ENCODE measurements at places on chromosomes 16 and 17.

DNA sequence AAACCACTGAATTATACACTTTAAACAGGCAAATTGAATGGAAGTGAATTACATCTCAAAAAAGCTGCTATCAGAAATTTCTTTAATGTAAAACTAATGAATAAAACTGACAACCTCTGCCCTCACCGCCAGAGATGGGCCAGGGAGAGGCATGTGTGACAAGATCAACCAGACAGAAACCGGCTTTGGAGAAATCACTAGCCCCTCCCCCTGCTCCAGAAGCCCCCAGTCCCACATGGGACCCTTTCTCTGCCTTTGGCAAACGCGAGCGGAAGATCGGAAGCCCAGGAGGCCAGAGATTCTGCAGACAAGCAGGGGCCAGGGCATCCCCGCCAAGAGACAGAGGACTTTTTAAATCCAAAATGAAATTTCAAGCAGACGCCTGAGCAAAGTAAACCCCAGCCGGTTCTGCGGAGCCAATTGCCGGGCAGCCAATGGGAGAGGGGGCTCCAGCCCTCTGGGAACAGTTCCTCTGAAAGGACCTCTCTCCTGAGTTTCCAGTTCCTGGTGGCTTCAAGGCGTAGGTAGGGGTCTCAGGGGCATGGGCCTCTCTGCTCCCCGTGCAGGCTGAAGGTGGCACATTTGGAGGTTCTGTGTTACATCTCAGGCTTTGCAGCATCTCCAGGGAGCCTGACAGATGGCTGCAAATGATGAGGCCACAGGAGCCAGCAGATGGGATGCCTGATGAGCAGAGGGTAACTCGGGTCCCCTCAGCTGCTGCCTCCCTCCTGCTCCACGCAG is 118.1 kb downstream of the GSG1L start:
- no peak for DNase-seq

DNA sequence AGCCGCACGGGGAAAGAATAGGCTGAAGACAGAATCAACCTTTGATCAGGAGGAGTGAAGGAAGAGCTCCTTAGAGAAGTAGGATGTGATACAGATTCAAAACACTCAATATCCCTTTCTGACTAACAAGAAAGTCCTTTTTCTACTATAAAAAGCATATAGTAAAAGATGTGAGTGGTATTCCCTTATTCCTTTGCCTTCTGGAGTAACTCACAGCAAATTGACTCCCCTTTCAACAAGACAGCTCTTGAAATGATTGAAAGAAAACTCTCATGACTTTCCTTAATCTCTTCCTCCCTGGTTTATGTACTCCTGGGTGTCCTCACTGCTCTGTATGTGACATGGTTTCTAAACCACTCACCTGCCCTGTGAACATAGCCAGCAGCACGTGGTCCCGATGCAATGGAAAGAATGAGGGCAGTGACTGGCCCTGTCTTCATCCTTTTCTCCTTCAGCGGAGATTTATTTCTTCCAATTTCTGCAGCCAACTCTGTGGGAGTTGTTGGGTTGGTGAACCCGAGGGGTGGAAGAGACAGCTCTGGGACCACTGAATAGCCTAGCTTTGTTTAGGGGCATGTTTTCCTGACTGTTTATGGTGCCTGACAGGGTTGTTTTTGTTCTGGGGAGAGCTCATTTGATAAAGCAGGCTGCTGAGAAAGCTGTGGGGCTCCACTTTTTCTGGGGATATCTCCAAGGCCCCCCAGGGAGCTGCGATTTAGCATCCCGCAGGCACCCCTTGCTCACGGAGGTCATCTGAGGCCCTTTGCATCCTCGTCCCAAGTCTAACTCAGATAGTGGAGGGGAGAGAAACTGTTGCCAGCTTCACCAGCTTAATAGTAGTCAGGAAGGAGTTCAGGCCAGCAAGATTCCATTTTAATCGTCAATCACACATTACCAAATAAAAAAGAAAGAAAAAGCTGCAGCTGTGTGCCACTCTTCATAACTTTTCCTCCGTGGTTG is 46.7 kb downstream of the MAP2K6 start:
- DNase-seq: no peak

DNA sequence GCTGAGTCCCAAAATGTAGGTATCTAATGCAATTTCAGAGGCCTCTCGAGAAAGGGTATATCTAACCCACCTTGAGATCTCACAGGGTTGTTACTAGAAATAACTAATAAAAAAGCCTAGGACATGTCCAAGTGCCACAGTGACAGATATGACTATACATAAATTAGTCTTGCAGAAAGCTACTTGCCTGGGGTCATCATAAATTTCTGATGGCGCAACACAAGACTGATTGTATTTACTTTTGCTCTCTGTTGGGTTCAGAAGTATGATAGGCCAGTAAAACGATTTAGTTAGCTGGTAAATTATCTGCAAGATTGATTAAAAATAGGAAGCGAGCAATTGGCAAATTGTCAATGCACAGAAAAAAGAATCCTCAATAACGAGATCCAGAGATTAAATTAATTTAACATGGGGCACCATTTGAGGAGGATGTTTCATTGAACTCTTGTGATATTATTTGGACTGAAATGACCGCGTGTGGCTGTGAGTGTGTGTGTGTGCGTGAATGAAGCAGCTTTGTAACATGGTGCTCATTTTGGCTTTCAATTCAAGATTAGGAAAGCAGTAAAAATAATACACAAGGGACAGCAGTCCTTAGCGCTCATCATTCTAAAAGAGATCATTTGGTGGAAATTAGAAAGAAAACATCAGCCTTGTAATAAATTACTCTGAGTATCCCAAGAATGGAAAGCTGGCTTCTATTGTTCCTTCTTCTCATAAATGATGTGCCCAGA is 157.4 kb upstream of the ZFHX3 start:
- DNase-seq: no peak

DNA sequence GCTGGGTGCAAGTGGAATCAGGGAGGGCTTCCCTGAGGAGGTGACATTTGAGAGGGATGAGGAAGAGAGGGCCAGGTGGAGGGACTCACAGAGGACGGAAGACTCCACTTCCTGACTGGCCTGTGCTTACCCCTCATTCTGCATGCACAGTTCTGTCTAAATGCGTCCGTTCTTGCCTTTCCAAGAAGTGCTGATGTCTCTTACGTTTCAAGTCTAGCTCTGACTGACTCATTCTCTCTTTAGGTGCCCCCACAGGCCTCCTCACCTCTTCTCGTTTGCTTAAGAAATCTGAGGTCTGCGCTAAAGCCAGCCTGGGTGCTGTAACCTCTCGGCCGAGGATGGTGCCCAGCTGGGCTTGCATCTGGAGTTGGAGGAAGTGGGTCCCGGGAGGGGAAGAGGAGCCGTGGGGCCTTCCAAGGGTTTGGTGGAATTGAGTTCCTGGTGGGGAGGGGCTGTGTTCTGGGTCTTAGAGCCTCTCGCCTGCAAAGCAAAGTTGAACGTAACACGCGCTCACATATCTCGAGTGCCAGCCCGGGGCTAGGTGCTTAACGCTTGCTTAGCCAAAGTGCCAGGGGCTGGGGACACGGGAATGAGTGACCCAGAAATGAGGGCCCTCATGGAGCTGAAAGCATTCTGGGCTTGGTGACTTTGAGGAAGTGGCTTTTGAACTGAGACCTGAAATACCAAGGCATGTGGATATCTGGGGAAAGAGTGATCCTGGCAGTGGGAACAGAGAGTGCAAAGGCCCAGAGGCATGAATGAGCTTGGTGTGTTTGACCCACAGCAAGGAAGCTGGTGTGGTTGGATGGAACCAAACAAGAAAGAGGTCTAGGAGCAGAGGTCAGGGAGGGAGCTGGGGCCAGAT is 4.8 kb downstream of the IL4R start:
- DNase-seq: peak; percentile 33

- DNase-seq: no peak
Observed at GRCh38 chr17:78784352-78784751, 2.3 kb upstream of the CYTH1 start.

GRCh38 chr17:47279062-47279801 is 25.6 kb downstream of the ITGB3 start:
- no peak for DNase-seq

GRCh38 chr16:1878256-1878655 is 6.3 kb upstream of the MEIOB start:
- DNase-seq: no peak

DNA sequence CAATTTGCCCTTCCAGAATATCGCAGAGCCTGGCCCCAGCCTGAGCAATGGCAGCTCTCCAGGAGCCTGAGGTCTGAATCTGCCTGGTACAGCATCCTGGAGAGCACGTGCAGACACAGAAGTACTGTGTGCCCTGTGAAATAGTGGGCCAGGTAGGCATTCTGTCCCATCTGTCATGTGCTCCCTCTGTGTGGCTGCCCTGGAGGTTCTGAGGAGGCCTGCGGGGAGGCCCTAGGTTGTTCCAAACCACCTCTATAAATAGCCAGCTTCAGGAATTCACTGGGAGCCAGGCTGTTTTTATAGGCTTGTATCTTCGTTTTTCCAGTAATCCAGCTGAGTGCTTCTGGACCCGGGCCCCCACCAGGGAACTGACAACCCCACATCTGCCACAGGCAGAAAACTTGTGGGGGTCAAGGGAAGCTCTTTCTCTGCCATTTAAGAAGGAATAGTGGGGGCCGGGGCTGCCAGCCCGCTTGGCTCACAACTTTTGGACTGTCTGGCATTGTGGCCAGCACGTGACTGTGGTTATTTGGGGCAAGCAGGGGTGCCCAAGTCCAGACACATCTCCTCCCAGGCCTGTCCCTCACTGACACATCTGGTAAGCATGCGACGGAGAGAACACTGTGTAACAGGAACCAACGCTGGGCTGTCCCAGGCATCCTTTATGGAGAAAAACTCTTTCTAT is 356.3 kb upstream of the TNRC6C start:
- DNase-seq: no peak

DNA sequence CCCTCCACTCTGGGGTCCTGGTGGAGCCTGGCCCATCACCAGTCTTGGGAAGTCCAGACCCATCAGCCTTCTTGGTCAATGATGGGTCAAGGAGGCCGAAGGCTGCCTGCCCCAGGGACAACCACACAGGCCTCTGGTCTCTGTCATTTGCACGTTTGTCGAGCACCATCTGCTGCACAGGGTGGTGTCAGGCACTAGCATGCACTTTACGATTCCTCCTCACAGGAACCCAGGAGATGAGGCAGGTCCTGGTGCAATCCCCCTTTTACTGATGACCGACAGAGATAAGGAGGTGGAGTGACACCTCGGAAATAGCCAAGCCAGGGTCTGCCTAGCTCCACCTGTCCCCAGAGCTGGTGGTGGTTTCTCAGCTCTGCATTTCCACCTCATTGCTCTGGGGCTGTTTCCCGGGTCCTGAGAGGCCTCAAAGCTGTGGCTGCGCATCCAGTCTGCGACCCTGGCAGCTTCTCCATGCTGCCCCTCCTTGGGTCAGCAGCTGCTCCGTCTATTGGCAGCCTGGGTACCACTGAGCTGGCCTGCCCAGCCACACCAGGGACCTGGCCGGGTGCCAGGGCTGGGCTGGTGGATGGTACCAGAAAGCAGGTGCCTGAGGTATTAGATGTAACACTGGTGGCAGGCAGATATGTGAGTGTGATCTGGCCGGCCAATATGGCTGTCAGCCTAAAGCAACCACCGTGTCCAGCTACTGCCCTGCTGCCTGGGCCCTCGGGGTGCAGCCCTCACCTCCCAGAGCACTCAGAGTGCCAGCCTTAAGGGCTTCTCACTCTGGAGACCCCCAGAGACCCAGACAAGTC is 10.0 kb downstream of the MMP15 start:
- no peak for DNase-seq

DNA sequence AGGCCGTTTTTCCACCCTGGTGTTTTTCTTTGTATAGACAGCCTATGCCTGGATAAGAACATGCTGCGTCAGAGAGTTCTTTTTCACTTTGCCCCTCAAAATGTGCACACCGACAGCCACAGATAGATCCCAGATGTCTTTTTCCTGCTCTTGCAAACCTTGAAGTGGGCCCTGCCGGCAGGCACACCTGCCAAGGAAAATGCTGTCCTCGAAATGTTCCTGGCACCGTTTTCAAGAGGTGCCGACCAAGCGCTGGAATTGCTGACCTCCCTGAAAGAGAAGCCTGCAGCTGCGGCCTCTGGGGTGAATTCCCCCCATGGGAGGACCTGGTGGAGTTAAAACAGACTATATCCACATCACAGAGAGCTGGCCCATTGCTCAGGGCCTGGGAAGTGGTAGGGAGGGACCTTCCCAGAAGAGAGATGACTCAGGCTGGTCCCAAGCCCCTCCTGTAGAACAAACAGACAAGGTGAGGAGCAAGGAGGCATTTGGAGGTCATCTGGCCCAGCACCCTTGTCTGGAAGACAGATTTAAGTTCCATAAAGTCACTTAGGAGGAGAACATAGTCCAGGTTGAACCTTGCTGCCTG is 668.1 kb downstream of the MAF start:
- DNase-seq: no peak

- no peak for DNase-seq
Observed at GRCh38 chr16:73553941-73554660, 506.2 kb upstream of the ZFHX3 start.

- no peak for DNase-seq
Observed at GRCh38 chr16:56204816-56205215, 13.5 kb downstream of the GNAO1 start.

- no peak for DNase-seq
Observed at GRCh38 chr16:64172226-64172625, 949.6 kb downstream of the CDH11 start.
